Lung microvascular endothelial cell (primary cell): ENCODE measurements at places on chromosomes 7 and 10.

DNA sequence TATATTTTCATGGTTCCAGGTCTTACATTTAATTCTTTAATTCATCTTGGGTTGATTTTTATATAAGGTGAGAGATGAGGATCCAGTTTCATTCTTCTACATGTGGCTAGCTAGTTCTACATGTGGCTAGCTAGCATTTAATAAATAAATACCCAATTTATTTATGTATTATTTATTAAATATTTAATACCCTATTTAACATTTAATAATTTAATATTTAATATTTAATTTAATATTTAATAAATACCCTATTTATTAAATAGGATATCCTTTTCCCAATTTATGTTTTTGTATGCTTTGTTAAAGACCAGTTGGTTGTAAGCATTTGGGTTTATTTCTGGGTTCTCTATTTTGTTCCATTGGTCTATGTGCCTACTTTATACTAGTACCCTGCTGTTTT lies 111.0 kb upstream of the PCLO start:
- no peak for DNase-seq

GRCh38 chr10:3222626-3223025 lies 50.0 kb upstream of the PITRM1 start:
- no peak for DNase-seq

DNA sequence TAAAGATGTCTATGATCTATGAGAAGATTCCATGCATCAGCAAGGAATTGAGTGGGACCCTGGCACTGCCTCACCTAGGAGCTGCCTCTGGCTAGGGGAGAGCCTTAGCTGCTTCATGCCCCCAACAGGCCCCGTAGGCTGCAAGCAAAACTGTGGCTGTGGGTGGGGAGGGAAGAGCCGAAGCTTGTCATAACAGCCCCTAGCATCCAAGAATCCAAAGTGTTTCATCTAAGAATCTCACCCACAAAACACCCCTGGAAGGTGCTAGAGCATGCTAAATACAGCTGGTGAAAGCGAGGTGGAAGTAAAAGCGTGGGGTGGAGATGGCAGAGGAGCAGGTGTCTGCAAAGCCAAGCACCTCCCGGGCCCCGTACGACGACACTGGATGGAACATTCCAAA lies 87.5 kb upstream of the C1QL3 start:
- no peak for DNase-seq

GRCh38 chr7:158443688-158444483 lies 143.7 kb downstream of the PTPRN2 start:
- no peak for DNase-seq

DNA sequence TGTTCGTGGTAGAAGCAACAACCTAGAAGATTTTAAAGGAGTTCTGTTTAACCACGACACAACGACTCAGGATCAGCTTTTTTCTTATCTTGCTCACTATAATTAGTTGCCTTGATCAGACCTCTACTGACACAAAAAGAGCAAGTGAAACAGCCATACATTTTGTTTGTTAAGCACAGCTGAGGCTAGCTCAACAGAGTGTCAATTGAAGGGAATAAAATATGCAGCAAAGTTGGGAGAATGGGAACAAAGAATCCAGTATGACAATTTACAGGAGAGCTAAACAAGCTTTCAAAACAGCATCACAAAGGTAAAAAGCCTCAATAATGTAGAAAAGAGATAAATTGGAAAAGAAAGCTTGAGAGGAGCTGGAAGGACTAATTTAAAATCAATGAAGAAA lies 40.5 kb upstream of the HERPUD2 start:
- DNase-seq: no peak
